ENCODE measurements at places on chromosomes 12 and 14. TPM values are rescaled to one million over a fixed set of nuclear protein-coding genes. Genes with fewer than 3 reads are reported as not detected.

The CCDC196 gene
- total RNA-seq = not detected

The IFNG gene
- not detected for total RNA-seq

DNA sequence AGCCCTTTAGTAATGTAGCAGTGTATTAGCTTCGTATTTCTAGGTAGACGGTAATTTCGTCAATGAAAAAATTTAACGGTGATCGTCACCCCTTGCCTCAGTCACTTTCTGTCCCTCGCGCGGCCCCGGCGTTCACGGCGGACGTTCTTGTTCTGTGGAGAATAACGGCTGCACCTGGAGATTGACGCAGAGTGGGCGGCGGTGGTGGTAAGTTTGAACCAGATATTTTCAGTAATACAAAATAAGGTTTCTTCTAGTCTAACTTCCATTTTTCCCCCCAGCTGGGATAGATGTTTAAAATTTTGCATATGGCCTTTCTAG, 341 bp downstream of the ZNF10 start:
- DNase-seq = no peak

DNA sequence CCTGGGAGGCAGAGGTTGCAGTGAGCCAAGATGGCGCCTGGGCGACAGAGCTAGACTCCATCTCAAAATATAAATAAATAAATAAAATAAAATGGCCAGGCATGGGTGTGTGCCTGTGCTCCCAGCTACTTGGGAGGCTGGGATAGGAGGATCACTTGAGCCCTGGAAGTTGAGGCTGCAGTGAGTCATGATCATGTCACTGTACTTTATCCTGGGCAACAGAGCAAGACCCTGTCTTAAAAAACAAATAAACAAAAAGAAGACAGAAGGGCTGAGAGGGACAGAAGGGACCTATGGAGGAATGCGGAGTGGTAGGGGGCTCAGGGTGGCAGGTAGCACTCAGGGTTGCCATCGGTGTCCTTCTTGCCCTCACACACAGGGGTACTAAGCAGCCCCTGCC, 40.8 kb downstream of the PRPF40B start:
- DNase-seq = no peak

DNA sequence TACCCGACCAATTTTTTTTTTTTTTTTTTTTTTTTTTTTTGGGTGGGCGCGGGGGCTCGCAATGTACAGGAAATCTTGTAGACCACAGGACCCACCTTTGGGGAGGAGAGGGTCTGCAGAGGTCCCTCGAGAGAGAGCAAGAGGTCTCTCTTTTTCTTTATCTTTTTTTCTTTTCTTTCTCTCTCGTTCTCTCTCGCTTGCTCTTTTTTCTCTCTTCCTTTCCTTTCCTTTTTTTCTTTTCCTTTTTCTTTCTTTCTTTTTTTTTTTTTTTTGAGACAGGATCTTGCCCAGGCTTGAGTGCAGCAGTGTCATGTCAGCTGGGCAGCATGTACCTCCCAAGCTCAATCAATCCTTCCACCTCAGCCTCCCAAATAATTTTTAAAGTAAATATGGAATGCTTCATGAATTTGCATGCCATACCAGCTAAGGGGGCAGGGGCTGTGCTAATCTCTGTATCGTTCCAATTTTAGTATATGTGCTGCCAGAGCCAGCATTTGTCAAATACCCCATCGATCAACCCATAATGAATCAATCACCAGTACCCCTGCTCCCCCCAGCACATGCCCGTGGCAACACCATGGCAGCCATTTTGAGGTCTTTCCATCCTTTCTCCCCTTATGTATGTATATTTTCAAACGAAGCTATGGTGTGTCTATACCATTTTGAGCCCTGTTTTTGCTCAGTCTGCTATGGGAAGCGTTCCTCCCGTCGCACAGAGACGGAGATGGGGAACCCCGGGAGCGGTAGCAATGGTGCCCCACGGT, 9.3 kb downstream of the PAPLN start:
- DNase-seq = no peak

- no peak for DNase-seq
Observed at GRCh38 chr14:89232265-89233070, 184.6 kb downstream of the FOXN3 start.

- DNase-seq = peak; percentile 52
Observed at GRCh38 chr12:2332236-2332635, 279.4 kb downstream of the CACNA1C start.

The TSHR gene
- total RNA-seq = not detected

DNA sequence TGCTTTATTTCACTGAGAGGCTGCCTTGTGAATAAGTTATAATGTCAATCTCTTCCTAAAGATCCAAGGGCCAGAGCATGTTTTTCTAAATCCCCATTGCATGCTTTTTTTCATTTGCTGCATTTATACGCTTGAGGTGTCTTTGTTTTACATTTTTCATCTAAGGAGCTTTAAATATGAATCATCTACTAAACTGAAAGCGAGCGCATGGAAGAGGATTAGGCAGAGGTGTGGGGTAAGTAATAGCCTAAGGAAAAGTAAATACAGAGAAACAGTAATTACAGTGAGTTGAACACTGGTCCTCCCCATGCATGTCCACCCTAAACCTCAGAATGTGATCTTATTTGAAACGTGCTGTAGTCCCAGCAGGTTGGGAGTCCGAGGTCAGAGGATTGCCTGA, 76.4 kb upstream of the METAP2 start:
- no peak for DNase-seq

The PRIMA1 gene
- not detected for total RNA-seq

DNA sequence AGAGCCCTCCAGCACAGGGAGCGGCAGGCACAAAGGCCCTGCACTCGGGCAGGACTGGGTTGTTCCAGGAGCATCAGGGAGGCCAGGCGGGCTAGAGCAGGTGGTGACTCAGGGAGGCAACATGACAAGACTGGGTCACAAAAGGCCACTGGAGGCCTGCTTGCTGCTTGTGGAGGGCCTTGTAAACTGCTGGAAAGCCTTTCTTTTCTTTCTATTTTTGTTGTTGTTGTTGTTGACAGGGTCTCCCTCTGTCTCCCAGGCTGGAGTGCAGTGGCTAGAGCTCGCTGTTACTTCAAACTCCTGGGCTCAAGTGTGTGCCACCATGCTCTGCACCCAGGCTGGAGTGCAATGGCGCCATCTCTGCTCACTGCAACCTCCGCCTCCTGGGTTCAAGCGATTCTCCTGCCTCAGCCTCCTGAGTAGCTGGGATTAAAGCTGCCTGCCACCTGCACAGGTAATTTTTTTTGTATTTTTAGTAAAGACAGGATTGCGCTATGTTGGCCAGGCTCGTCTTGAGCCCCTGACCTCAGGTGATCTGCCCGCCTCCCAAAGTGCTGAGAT, 11.8 kb upstream of the RCOR1 start:
- no peak for DNase-seq

The WBP11 gene
- 12.0 TPM for total RNA-seq

DNA sequence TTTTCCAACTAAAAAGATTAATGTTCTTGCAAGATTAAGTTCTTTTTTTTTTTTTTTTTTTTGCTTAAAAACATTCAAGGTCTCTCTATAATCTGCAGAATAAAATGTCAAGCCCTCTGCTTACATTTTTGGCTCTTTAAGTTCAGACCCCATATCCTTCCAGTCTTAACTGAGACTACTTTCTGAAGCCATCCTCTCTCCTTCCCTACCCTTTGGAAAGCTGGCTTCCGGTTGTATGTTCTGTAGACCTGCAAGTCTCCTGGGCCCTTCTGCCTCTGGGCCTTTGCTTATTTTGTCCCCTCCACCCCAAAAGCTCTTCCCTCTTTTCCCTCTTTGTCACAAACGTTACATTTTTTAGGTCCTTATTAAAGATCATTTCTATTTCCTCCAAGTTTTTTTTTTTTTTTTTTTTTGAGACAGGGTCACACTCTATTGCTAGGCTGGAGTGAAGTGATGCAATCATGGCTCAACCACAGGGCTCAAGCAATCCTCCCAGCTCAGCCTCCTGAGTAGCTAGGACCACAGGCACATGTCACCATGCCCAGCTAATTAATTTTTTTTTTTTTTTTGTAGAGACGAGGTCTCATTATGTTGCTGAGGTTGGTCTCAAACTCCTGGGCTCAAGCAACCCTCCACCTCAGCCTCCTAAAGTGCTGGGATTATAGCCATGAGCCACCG, 46.5 kb downstream of the PTPRB start:
- DNase-seq = no peak

DNA sequence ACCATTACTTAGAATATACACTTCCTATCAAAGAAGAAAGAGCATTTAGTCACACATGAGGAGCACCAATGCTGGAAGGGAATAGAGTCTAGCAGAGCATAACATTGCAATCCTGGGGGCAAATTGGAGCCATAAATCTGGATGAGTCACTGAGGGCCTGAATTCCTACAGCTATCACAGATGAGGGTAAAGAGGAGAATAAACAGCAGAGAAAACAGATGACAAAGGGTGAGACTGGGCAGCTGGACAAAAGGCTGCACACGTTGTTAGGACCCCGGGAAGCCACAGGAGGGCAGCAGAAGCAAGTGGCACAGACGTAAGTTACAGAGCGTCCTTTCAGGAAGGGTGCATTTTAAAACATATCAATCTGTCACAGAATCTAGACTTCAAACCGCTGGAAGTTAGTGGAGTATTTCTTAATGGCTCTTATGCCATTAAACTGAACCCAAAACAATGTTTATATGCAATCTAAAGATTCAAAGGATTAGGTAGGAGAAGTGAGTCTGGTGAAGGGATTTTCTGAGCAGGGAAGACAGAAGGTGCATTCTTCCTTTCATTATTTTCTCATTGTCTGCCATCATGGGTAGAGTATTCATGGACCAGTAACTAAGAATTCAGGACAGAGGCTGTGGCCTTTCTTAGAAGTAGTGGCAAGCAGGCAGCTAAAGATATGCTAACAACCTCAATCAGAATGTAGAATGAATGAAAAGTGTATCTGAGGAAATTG, 159.8 kb upstream of the DAAM1 start:
- DNase-seq = peak; percentile 64

- no peak for DNase-seq
Observed at GRCh38 chr12:100266585-100266834, 369 bp downstream of the DEPDC4 start.

DNA sequence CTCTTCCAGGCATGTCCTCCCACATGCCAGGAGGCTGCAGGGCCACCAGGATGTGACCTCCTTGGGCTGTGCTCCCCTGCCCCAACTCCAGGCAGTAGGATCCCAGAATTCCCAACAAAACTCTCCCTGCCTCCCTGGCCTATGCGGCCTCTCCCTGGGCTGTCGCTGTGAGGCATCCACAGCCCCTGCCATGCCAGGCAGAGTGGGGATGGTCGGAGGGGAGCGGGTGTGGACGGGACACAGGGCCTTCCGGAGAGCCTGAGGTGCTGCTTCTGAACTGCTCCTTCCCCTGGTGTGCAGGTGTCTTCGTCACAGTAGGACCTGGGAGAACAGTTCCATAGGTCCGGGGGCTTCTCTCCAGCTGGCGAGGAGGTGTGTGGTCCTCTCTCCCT, 18.3 kb downstream of the GPR132 start:
- no peak for DNase-seq

DNA sequence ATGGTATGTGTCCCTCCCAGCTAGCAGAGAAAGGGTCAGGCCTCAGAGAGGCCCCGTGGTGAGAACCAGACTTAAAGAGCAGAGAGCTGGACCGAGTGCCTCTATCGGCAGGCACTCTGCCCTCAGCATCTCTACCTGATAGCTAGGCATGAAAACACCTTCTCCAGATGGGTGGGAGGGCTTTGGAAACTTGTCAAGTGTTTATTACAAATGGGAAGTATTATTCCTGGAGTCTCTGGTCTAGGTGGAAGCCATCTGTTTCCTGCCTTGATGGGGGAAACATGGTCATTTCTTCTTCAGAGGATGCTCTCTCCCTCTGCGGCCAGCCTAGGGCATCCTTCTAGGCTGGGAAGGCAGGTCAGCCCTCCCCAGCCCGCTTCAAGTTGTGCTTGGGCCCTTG, 2.3 kb downstream of the TMEM63C start:
- DNase-seq = no peak

DNA sequence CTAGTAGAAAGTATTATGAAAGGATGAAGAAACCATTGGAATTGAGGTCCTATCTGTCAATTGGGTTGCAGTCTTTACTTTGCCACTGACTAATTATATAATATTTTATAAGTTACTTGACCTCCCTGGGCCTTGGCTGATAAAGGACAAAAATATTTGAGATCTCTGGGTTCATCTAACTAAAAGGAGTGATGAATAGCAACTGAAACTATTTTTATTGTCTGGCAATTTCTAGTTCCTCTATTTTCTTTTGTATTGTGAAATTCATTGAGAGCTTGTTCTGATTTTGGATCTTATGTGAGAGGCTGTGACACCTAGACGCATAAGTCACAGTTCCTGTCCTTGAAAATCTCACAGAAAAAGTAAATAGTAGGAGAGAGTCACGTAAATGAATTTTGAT, 415.7 kb upstream of the ATP2B1 start:
- DNase-seq = no peak

The RNU4-1 gene
- under 0.01 TPM for total RNA-seq

All from dermis microvascular lymphatic vessel endothelial cell (primary cell).